ENCODE measurements at places on chromosomes 7 and 10.

DNA sequence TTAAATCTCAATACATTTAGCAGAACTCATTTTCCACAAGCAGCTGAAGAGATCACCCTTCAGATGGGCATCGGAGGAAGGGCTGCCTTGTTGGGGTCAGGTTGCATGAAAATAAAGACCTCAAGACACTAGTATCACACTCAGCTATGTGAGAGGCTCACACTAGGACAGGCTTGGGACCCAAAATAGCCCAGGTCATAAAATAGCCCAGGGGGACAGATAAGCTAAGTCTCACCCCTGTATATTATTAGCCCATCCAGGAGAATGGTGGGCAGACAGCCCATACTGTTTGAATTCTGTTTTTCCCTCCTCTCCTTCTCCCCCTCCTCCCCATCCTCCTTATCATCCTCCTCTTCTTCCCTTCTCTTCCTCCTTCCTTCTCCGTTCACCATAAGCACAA, 415.1 kb upstream of the C7orf33 start:
- DNase-seq, result no peak

GRCh38 chr10:77571490-77571889, 66.1 kb downstream of the KCNMA1 start:
- DNase-seq, result no peak

DNA sequence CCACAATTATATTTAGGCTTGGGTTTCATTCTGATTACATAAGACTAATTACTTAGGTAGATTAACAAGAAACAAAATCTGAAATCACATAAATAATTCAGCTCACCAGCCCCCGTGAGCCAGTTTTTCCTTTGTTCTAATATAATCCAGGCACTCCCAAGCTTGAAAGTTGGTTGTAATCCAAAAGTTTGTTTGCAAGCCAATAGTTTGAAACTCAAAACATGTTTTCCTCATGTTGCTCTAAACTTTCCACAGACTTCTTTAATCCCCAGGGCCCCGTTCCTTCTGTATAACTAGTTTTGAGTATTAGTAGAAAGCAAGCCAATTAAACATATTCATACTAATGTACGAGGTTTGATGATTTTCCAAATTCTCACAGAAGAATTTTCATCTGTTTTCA, 56.1 kb downstream of the SP8 start:
- no peak for DNase-seq

- DNase-seq, result no peak
Measured at GRCh38 chr7:140680886-140681285, 8.1 kb downstream of the ADCK2 start.

GRCh38 chr7:87171282-87171934, 19.2 kb downstream of the DMTF1 start:
- no peak for DNase-seq

DNA sequence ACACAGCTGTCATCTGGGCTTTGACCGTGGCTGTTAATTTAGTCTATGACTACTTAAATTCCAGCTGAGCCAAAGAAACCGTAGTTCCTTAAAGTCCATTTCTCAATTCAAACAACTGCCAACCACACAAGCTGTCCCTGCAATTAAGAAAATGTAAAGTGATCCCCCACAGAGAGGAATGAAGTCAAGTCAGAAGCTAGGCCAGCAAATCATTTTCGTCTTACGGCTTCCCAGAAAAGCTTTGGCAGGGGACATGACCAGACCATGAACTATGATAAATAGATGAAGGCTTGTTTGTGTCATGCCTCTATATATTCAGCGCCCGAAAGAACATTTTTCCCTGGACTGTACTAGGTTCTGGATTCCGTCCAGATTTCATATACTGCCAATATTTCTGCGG, 54.6 kb downstream of the HACD1 start:
- DNase-seq, result no peak

DNA sequence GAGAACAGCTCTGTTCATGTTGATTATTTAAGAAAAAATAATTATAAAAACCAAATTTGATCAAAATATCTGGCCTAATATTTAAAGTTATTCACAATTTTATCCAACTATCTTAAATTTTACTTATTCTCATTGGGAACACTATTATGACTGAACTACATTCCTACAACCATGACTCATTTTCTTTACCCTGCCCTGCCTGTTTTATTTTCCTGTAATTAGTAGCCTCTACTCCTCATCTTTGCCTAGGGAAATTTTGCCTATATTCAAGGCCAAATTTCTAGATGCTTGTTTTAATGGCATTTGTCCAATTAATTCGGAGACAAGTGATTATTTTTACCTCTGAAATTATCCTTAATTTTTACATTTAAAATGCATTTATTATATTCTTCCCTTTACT, 289.7 kb upstream of the TMEM229A start:
- DNase-seq, result no peak

All from Calu3 (cell line).